ENCODE measurements at places on chromosomes 7 and 10.

GRCh38 chr10:132369636-132370185, 27.3 kb upstream of the PWWP2B start:
- no peak for DNase-seq

GRCh38 chr10:47311193-47311931, 10.9 kb upstream of the GDF2 start:
- DNase-seq, result no peak

GRCh38 chr10:97512993-97513392, 14.3 kb downstream of the UBTD1 start:
- DNase-seq, result no peak

DNA sequence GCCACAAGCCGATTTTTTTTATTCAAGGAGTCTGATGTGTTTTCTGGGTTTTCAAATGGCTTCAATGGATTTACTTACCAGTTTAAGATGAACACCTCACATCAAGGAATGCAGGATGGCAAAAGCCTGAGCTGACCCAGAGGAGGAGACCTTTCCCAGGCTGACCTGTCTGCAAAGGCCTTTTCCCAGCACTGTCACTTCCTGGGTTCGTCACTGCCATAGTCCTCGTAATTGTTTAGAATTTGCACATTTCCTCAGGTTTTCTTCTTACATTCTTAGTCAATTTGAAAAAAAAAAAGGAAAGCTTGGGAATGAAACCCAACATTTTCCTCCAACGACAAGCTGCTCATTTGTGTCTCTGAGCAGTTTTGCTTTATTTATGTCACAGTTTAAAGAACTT, 42.0 kb downstream of the PTER start:
- DNase-seq, result no peak

DNA sequence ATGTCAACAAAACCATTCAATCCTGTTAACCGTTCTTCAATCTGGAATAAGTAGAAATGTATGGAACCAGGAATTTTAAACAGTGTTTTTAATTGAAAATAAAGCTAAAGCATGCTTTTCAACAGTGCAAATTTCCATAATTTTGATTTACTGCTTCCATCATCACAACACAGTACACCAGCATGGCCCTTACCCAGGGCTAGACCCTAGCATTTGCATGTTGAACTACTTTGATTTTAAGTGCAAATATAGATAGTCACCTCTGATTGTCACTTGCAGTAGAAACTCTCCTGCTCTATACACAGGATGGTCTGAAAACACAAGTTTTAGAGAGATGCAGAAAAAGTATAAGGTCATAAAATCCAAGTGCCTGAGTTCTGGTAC, 12.1 kb downstream of the SKIDA1 start:
- no peak for DNase-seq

- no peak for DNase-seq
Observed at GRCh38 chr7:94088560-94088959, 84.4 kb upstream of the BET1 start.

- DNase-seq, result no peak
Observed at GRCh38 chr10:46515793-46516192, 40.7 kb downstream of the GPRIN2 start.

GRCh38 chr7:98520356-98520951, 96.6 kb upstream of the NPTX2 start:
- no peak for DNase-seq

DNA sequence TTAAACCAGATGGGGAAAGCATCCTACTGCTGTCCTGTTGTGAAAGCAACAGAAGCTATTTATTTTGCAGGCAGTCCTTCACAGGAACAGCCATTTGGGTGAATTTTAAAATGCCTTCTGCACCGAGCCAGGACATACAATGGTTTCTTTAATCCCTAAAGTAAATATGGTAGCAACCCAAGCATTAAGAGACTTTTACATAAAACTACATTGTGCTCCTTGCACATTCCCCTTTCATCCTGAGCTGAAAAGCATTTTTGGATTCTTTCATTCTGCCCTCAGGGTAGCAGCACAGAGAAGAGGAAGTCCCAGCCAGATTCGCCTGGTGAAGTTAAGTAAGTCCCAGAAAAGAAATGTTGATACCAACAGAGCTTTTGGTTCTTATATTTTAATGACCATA, 84.0 kb upstream of the FAM3C start:
- DNase-seq, result no peak

DNA sequence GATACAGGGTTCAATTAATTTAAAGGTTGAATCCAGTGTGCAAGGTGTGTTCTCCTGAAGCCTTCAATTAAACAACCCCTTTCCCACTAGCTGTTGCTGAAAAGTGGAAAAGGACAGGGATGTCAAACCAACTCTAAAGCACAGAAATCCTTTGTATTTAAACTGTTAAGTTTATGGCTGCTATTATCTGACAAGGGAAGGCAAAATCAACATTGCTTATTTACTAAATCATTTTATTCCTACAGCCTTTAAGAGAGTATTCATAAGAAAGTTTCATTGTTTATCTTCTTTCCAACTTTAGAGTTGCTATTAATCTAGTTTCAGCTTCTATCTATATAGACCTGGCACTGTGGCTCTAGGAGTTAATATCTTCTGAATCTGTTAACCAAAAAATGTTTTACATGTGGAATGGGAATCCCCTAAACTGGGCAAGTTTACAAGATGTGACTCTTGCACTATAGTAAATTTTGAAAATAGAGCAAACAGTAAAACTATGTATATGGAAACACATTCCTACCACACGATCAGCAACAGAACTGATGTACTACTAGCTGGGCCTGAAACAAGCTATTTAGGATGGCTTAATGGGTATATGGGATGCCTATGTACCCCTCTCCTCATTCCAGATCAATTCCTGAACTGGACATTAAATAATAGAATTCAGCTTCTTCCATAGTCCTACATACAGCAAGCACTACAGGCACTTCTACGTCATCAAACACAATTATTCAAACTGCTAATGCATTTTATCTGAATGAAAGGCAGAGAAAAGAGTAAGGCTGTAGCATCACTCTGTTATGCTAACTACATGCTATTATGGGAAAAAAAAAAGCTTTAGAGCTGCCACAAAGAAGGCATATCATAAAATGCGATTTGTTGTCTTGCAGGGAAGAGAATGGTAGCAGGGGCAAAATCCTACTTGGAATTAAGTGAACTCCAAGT, 52.8 kb downstream of the CDK6 start:
- no peak for DNase-seq

- DNase-seq, result no peak
Observed at GRCh38 chr7:132321387-132321786, 254.9 kb downstream of the PLXNA4 start.

DNA sequence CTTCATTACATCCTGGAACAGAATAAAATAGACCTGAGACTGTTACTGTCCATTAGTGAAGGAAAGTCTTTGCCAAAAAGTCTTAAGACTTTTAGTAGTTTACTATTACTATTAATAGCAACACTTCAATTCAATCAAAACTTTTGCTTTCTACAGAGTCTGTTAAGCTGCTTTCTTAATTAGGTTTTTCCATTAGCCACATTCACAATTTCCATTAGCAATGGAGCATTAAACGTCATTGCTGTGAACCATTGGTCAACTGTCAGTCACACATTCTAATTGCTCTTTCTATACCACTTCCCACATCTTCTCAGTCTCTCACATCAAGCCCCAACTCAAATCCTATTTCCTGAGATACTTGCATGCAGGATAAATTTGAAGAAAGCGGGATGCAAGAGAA, 736.6 kb upstream of the SORCS1 start:
- DNase-seq, result no peak

DNA sequence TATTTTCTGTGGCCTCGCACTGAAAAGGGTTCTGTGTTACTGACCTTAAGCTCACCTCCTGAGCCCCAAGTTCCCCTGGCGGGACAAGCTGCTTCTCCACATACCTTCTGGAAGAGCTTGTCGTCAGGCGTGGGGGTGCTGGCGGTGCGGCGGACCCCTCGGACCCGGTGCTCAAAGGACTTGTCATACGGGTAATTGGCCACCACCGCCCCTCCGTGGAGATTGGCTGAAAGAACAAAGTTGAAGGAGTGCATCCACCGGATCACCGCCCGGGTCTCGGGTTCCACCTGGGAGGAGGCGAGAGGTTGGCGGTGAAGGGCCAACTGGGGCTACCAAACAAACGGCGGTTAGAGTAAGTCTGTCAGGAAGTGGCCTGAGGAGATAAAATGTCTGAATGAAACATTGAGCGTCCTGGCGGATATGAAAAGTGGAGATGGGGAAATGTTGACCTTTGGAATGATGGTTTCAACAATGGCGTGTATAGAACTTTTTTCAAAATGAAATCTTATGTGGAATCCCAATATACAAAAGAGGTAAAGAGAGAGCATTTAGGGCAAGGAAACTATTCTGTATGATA, 16.5 kb downstream of the CPN1 start:
- DNase-seq, result no peak

DNA sequence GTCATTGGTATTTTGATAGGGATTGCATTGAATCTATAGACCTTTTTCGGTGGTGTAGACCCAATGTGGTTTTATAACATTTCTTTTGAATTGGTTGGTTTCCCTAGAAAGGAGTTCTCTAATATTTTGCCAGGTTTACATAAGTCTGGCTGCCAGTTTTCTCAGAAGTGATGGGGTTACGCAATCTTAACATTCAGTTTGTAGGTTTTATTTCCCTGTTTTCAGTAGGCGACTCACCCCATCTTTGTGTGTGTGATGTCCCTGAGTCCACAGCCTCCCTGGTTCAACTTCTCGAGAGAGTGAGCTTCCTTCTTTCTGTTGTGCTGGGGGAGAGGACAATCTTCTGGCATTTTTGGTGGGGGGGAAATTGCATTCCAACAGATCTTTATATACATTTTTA, 9.6 kb upstream of the KIF5B start:
- no peak for DNase-seq

DNA sequence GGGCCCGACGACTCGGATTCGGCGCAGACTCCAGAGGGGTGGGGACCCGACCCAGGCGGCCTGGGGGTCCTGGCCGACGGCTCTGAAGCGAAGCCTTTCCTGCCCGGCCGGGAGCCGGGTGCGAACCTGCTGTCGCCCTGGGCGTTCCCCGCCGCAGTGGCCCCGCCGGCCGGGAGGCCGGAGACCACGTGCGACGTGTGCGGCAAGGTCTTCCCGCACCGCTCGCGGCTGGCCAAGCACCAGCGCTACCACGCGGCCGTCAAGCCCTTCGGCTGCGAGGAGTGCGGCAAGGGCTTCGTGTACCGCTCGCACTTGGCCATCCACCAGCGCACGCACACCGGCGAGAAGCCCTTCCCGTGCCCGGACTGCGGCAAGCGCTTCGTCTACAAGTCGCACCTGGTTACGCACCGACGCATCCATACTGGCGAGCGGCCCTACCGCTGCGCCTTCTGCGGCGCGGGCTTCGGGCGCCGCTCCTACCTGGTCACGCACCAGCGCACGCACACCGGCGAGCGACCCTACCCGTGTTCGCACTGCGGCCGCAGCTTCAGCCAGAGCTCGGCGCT, 15.4 kb downstream of the ZNF316 start:
- DNase-seq, result no peak

DNA sequence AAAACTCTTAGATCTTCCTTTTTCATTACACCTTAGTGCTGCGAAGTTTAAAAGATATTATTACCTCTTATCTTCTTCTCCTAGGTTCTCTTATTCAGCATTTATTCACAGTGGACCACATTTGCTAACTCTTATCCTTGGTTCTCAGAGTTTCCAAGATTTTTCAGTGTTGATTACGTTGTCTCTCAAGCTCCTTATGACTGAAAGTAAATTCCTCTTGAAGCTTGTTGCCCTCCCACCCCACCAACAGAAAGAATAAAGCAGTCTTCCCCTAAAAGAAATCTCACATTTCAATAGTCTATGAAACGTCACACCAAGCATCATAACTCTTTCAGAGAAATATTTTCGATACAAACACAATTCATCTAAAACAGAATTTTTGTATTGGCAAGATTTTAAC, 362.5 kb downstream of the MAGI2 start:
- no peak for DNase-seq

All from stimulated activated CD8-positive, alpha-beta memory T cell treated with anti-CD3 and anti-CD28 coated beads, Interleukin-7, amount 100 ng/mL, for 1 hour (primary cell).